ENCODE measurements at places on chromosomes 6 and 20.

GRCh38 chr20:24739746-24740145 is 209.3 kb upstream of the CST7 start:
- no peak for DNase-seq

DNA sequence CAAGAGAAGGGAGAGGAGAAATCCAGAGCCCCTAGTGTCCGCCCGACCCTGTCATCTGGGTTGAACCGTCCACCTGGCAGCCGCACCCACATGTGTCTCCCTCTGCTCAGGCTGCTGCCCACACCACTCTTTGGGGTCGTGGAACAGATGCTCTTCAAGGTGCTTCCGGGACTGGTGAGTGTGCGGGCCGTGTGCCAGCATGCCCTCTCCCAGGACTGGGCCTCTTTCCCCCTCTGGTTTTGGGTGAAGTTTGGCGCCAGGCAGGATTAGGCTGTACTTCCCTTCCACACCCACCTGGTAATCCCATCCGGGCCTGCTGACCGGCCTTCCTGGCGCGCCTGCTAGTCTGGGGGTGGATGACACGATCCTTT is 7.9 kb downstream of the BPIFB3 start:
- DNase-seq: no peak

DNA sequence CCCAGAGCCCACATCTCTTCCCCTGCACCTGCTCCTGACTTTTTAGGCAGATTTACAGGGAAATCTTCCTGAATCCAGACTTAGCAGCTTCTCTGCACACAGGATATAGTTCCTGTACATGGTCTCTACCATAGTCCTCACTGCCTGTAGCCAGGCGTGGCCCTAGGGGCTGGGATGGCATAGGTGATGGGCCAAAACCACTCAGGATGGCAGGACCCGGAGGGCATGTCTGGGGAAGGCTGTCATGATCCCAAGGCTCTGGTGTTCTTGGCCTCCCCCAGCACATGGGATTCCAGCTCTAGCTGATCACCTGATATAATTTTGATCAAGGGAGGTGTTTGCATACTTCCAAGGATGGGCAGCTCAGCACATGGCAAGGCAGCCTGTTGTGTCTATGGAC is 58.0 kb downstream of the TOX2 start:
- DNase-seq: no peak

- no peak for DNase-seq
Measured at GRCh38 chr20:62918147-62918546, 8.2 kb downstream of the DIDO1 start.

DNA sequence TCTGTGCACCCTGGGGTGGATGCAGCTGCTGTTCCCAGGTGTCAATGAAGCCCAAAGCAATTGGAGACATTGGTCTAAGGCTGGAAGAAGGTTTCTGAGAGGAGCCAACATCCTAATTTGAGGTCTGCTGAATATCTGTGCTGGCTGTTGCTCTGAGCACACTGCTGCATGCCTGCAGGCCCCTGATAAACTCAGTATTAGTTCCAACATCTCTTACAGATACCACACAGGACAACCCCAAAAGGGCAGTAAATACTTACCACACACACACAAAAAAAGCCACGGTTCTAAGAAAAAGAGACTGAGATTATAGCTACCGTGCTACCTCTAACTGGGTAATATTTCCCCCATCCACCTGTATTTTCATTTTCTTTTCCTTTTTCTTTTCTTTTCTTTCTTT is 164.3 kb upstream of the SOX4 start:
- no peak for DNase-seq

GRCh38 chr6:113776998-113777397 is 80.1 kb upstream of the MARCKS start:
- DNase-seq: no peak

GRCh38 chr20:39568109-39568508 is 606.0 kb downstream of the DHX35 start:
- no peak for DNase-seq

GRCh38 chr6:95687839-95688238 is 110.5 kb downstream of the MANEA start:
- DNase-seq: no peak

DNA sequence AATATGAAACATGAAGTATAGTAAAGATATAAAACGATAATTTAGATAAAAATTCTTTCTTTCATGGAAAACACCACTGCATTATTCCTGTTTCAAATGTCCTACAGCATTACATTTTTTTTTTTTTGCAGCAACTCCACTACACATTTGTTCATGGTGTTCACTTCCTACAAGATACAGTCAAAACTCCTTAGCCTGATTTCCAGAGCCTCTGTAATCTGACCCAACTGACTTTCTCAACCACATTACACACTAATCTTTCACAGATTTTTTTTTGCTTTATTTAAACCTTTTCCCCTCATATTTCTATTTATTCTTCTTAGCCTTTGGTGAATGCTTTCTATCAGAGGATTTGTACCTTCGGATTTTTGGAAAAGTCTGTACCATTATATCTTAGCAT is 176.5 kb upstream of the PDE7B start:
- no peak for DNase-seq

DNA sequence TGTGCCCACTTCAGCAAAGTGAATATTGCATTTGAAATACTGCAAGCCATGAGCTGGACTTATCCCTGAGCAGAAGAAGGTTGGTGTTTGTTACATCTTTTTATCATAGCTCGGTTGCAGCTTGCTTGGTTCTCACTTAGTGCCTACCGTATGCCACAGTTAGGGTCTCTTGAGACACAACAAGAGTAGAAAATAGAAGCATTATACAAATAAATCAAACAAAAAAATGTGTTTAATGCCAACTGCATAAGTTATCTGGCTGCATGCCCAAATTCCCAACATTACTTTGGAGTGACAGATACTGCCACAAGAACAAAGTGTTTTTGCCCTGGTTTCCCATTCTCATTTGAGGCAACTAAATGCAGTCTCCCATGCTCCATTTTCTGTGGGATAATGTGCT is 53.9 kb upstream of the LAMP5 start:
- DNase-seq: no peak

- DNase-seq: no peak
Measured at GRCh38 chr6:42259841-42260395, 42.3 kb upstream of the MRPS10 start.

- DNase-seq: no peak
Measured at GRCh38 chr20:9574181-9574580, 59.8 kb downstream of the LAMP5 start.

DNA sequence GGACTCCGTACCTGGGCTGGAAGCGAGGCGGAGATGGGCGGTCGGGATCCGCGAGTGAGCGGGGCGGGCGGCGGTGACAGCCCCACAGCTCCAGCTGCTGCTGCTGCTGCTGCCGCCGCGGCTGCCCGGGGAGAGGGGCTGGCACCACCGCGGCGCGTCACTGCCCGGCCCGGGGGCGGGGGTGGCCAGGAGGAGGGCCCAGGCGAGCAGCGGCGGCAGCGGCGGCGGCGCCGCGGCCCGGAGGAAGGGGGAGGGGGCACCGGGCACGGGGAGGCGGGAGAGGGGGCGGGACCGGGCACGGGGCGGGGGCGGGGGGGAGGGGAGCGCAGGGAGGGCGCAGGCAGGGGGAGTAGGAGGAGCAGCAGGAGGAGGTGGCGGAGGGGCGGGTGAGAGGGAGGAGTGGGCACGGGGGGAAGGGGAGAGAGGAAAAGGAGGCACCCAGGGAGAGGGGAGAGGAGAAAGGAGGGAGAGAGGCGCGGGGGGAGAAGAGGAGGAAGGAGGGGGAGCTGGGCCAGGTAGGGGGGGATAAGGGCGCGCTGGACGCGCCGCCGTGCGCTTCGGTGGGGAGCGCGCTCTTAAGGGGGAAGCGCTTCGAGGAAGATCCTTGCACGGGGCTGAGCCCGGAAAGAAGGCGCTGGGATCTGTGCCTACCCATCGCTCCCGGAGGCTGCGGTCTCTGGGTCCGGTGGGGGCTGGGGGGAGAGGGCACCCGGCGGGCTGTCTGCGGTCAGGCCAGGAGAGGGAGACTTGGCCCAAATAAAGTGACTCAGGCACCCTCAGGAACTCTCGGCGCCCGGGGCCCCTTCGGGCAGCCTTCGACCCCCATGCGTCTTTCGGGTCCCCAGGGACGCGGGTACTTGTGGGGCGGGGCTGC is 101.5 kb downstream of the NOL4L start:
- DNase-seq: no peak

GRCh38 chr6:31090973-31091364 is 21.4 kb downstream of the C6orf15 start:
- no peak for DNase-seq

- DNase-seq: no peak
Measured at GRCh38 chr6:153625089-153625488, 414.0 kb upstream of the OPRM1 start.

DNA sequence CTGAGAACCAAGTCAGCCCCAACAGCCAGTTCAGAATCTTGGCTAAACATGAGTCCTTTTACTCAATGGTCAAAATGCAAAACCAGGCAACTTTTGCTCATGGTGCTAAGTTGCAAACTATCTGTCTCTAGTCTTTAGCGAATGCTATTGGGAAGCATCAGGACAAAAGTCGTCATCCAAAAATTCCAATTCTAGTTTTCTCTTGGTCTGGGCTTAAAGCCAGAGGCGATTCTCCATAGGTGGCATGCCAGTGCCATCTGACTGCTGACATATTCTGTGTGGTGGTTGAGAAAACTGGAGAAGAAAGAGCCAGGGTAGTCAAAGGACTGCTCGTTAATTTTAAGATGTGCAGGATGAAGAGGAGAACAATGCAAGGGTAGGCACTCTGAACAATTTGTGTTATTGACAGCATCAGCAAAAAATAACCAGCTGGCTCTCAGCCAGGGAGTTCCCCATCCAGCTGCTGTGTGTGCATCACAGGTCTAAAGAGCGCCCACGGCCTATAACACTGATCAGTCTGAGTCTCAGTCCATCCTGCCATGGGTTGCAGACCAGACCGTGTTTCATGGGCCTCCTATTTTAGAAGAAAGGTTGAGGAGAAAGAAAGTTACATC is 313.6 kb downstream of the ALDH8A1 start:
- no peak for DNase-seq

DNA sequence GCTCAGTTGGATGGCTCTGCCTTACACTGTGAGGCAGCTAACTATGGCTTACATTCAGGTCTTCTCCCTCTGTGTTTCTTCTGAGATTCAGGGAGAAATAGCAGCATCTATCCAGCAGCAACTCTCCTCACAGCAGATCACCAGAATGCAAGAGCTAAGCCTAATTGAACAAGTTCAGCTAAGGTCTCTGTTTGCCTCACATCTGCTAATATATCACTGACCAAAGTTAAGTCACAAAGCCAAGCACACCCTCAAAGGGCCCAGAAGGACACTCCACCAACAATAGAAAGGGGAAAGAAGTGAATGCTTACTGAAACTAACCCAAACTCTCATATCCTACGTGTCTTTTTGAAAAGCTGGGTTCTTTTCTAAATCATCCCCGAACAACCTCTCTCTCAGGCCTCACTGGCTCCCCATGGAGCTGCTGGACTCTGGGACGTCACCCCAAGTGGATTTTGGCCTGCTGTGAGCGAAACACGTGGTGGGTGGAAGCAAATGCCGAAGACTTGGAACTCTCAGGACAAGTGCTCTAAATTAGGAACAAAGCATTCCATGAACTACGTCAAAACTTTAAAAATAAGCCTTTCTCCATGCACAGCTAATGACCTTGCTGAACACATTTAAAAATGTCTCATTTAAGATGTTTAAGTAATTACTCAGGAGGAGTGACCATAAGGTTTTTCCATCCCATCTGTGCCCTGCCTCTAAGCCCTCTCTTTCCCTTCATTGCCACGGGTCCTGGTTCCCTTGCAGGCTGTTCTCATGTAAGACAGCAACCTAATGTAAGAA is 167.5 kb upstream of the PLCB4 start:
- DNase-seq: no peak

Measured in AML-193 (cell line).